Naive thymus-derived CD4-positive, alpha-beta T cell (primary cell): ENCODE measurements at places on chromosomes 11 and 22.

- no peak for DNase-seq
Measured at GRCh38 chr22:37552524-37553163, 7.6 kb upstream of the CDC42EP1 start.

DNA sequence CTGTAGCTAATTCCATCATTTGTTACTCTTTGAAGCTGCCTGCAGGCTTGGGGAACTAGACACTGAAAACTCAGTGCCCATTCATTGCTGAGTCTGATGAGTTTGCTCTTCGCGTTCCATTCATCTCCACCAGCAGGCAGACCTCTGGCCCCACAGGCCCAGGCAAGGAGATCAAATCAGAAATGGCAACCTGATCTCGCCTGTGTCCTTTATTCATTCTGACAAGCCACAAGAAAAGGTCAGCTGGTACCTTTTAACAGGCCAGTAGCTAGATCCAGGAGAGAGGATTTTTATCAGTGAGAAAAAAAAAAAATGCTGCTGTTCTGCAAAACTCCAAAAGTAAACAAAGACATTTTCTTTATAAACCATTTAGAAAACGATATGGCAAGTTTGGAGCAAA lies 742.5 kb downstream of the ETS1 start:
- no peak for DNase-seq

DNA sequence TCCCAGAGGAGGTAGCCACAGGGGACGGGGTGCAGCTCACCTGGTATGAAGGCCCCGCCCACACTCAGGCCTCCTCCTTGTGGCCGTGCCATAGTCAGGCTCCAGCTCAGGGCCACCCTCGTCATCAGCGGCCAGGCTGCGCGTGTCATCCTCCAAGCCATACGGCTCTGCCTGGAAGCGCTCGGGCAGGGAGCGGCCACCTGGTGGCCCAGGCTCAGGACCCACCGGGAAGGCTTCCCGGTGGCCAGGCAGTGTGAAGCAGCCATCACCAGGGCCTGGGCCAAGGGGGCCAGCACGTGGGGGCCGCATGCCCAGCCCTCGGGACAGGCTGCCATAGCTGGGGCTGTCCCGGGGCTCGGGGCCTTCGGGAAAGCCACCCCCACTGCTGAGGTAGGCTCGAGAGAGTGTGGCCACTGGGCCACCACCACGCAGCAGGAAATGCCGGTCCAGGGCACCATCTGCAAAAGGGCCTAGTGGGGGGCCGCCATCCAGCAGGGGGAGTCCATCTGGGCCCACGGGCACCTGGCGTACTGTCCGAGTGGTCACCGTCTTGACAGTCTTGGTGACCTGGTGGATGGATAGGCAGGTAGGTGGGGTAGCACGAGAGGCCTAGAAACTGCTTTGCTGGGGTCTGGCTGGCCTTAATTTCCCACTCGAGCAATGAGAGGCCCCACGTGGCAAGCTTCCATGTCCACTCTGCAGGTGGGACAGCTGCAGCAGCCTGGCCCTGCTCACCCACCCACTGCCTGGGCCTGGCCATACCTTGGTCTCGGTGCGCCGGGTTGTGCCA lies 35.3 kb downstream of the ARVCF start:
- DNase-seq = no peak

DNA sequence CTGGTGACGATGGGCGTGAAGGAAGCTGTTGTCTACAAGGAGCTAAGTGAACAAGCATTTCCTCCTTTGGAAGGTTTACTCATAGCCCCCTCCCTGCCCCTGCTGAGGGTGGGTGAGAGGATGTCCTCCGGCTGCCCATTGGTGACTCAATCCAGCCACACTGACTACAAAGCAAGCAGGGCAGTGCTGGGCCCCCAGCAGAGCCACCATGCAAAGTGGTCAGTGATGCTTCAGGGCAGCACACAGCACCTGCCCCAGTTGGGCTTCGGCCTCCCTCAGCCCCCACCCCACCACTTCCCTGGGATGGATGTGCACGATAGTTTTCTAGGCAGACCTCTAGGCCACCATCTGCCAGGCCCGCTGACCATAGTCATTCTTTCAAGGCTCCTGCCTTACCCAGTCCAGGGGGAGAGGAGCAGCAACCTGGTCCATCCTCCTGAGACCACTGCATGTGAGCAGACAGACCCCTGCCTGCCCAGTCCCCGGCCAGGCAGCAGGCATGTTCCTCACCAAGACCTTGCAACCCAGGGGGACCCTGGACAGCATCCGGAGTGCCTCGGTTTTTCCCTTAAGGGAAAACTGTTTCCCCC lies 125.1 kb downstream of the BCR start:
- no peak for DNase-seq

DNA sequence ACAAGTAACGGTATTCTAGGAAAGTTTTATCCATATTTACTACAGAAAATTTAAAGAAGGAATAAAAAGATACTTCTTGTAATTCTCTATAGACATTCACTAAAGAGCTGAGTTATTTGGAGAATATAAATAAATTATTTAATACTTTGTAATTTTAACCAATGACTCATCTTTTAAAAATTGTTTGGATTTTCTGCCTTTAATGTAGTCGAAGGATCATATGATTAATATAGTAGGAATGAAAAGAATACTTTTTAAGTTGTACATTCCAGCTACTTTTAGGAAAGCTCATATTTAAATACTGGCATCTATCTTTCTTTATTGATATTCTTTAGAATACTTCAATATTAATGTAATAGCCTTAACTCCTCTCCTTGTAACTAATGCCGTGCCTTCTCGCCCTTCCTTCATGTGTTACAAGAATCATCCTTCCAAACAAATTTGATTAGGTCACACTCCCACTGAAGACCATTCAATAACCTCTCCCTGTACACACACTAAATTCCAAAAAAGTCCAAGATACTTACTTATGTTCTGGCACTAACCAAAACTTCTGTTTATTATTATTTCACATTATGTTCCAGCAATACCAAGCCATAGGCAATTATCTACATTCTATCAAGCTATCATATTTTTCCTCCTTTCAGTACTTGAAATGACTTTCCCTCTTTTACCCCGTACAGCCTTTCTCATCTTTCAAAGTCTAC lies 501.9 kb downstream of the CNTN5 start:
- no peak for DNase-seq

GRCh38 chr11:47171061-47171838 lies 5.4 kb downstream of the ARFGAP2 start:
- DNase-seq = no peak

DNA sequence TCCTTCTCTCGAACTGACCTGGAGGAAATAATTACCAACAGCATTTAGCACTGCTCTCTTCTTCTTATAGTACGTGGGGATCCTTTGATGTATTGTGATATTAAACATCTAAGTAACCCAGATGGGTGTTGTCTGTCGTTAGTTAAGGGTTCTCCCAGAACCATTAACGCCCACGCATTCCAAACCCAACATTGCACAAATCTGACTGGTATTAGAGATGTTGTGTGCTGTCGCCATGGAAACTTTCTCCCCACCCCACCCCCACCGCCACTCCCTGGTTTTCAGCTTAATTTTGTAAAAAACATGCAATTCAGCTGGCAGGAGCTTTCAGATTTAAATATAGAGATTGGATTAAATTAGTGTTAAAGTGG lies 1495.2 kb downstream of the TBC1D22A start:
- DNase-seq = no peak

- no peak for DNase-seq
Measured at GRCh38 chr11:3809624-3809928, 1.2 kb downstream of the PGAP2 start.

GRCh38 chr22:17629641-17630040 lies 1.1 kb upstream of the ATP6V1E1 start:
- DNase-seq = no peak

- DNase-seq = no peak
Measured at GRCh38 chr22:33860386-33860785, 59.9 kb downstream of the LARGE1 start.

GRCh38 chr22:24442352-24442744 lies 14.9 kb downstream of the ADORA2A start:
- no peak for DNase-seq

- DNase-seq = no peak
Measured at GRCh38 chr11:4459500-4459899, 10.4 kb downstream of the OR52K2 start.

GRCh38 chr22:50281384-50281760 lies 11.2 kb upstream of the MAPK11 start:
- no peak for DNase-seq

DNA sequence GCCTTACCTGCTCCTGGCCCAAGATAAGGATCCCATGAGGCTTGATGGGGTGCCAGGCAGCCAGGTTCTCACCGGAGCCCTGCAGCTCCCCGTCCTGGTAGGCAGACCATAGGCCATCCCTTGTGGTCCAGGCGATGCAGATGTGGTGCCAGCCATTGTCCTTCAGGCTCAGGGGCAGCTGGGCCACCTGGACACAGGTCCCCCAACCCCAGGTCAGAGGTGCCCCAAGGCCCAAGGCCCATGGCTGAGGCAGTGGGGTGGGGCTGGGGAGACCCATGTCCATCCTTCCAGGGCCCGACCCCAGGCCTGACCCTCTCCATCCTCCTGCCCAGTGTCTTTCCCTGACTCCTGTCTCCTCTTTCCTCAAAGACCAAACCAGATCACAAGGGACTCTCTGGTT lies 20.8 kb downstream of the NPTXR start:
- no peak for DNase-seq

DNA sequence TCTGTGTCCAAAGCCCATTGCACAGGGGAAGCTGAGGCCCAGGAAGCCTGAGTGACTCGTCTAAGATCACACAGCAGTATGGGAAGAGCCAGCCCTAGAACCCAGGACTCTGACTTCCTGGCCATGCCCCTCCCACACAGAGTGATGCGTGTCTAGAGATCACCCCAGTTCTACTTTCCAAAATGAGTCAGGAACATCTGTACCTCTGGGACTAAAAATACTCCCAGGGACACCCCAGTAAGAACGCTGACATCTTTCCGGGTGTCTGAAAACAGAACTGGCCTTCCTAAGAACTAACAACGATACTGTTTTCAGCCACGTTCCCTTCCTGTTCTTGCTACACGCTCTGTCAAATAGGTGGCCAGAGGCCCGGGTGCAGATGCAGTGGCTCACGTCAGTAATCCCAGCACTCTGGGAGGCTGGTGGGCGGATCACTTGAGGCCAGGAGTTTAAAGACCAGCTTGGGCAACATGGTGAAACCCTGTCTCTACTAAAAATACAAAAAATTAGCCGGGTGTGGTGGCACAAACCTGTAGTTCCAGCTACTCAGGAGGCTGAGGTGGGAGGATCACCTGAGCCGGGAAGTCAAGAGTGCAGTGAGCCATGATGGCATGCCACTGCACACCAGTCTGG lies 21.7 kb upstream of the PDGFB start:
- DNase-seq = peak; percentile 68

DNA sequence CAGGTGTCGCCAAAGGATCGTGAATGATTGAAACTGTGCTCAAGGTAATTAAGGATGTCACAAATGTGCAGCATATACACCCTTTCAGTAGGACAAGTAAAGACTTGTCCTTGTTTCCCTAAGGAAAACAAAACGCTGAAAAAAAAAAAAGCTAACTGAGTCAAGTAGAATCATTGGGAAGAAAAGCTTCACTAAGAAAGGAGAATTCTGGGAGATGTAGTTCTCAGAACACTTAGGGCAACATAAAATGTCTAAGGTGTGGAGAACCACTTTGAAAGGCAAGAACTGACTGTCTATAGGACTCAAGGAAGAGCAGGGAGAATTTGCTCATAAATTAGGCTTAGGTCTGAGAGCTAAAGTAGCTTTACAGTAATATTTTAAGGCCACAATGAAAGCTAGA lies 2.9 kb upstream of the OR5T1 start:
- no peak for DNase-seq

- DNase-seq = no peak
Measured at GRCh38 chr11:26943636-26944035, 50.3 kb upstream of the FIBIN start.

DNA sequence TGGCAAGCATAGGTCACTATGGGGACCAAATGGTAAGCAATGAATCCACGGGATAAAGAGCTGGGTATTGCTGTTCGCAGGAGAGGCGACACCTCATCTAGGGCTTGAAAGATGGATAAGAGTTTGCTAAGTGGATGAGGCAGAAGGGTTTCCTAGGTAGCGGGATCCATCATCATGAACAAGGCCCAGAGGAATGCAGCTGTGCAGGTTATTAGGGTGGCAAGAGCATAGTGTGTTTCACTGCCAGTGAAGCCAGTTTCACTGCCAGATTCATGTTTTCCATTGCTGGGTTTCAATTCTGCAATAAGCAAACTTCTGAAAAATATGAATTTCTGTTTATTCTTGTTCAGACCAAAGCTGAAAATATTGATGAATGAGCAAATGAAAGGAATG lies 27.2 kb downstream of the WEE1 start:
- DNase-seq = no peak

DNA sequence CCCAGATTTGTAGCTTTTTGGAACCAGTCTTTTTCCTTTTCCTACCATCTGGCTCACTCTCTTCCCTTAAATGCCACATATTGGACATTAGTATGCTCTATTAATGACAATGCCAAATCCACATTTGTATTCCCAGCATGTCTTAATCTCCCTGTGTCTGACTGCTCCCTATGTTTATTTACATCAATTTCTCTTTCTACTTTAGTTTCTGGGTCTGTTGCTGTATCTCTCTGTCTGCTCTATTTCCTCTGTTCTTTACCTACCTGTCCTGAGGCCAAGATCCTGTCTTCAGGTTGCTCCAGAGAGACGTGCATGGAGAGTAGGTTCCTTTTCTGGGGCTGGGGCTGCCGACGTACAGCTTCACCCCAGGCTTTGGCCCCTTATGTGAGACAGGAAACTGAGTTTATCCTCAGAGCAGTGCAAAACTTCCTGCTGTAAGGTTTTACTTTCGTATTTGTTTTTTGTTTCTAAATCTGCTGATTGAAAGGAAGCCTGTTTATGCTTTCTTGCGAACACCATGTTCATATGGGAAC lies 25.6 kb downstream of the OR2AG2 start:
- peak; percentile 60 for DNase-seq

- DNase-seq = no peak
Measured at GRCh38 chr11:76629116-76629852, 41.3 kb downstream of the LRRC32 start.

DNA sequence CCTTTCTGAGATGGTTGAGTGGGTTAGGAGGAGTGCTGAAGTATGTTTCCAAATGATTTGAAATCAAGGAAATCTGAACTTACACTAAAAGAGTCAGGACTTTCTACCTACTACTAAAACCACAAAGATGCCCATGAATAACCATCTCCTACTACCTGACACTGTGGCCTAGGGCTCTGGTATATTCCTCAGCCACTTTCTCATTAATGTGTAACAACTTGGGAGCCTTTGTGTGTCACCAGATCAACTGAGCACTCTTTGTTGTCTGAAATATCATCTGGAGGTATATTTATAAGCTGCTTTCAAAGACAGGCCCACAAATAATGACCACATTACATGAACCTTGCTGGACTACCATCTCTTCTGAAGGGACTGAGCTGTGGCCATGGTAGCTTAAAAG lies 43.9 kb downstream of the RELT start:
- no peak for DNase-seq

- DNase-seq = no peak
Measured at GRCh38 chr11:70737816-70738630, 339.7 kb downstream of the CTTN start.

GRCh38 chr11:101331411-101331810 lies 201.8 kb upstream of the PGR start:
- DNase-seq = no peak

GRCh38 chr11:95145430-95146060 lies 55.9 kb downstream of the ENDOD1 start:
- no peak for DNase-seq
